ENCODE measurements at places on chromosomes 7 and 10. TPM values are rescaled to one million over a fixed set of nuclear protein-coding genes. Genes with fewer than 3 reads are reported as not detected.

USP6NL gene
- 13.1 TPM for total RNA-seq

NOM1 gene
- total RNA-seq = 15.1 TPM

AFAP1L2 gene
- 0.06 TPM for total RNA-seq

VAX1 gene
- 0.25 TPM for total RNA-seq

PRSS37 gene
- total RNA-seq = not detected

STAMBPL1 gene
- 39.8 TPM for total RNA-seq

ANKRD26 gene
- total RNA-seq = 4.7 TPM

OPALIN gene
- total RNA-seq = not detected

MYH16 gene
- total RNA-seq = not detected

ZNF727 gene
- not detected for total RNA-seq

NKX1-2 gene
- 0.02 TPM for total RNA-seq

RPEL1 gene
- total RNA-seq = 0.17 TPM

VWDE gene
- 3.1 TPM for total RNA-seq

GIMAP8 gene
- not detected for total RNA-seq

VPS41 gene
- 35.8 TPM for total RNA-seq

RAMP3 gene
- total RNA-seq = not detected

SPDYE16 gene
- total RNA-seq = not detected

ADAM12 gene
- total RNA-seq = 1.1 TPM

DPYSL4 gene
- total RNA-seq = 1.5 TPM

CXCL12 gene
- not detected for total RNA-seq

MINPP1 gene
- total RNA-seq = 39.6 TPM

NUB1 gene
- 83.1 TPM for total RNA-seq

ZNF804B gene
- not detected for total RNA-seq

FAM180A gene
- total RNA-seq = not detected

CALHM1 gene
- total RNA-seq = not detected

RSBN1L gene
- total RNA-seq = 10.0 TPM

TBXAS1 gene
- total RNA-seq = 4.0 TPM

FRAT2 gene
- 12.4 TPM for total RNA-seq

LEP gene
- total RNA-seq = not detected

SLC25A28 gene
- 14.3 TPM for total RNA-seq

OR2A1 gene
- not detected for total RNA-seq

HOXA3 gene
- total RNA-seq = 5.8 TPM

TEX47 gene
- total RNA-seq = not detected

FANK1 gene
- 0.20 TPM for total RNA-seq

GPR37 gene
- total RNA-seq = 3.8 TPM

NPC1L1 gene
- 0.09 TPM for total RNA-seq

COL17A1 gene
- total RNA-seq = not detected

GNAT3 gene
- not detected for total RNA-seq

PODXL gene
- total RNA-seq = 2.3 TPM

RTKN2 gene
- total RNA-seq = 4.0 TPM

DNAH11 gene
- 0.40 TPM for total RNA-seq

DNAJC12 gene
- total RNA-seq = 53.7 TPM

FRA10AC1 gene
- 14.1 TPM for total RNA-seq

LIPM gene
- not detected for total RNA-seq

CCDC172 gene
- total RNA-seq = not detected

ZNF398 gene
- total RNA-seq = 10.2 TPM

RNF133 gene
- 0.40 TPM for total RNA-seq

C10orf53 gene
- not detected for total RNA-seq

Data from NCI-H460 (cell line).